ENCODE measurements at places on chromosomes 16 and 17.

DNA sequence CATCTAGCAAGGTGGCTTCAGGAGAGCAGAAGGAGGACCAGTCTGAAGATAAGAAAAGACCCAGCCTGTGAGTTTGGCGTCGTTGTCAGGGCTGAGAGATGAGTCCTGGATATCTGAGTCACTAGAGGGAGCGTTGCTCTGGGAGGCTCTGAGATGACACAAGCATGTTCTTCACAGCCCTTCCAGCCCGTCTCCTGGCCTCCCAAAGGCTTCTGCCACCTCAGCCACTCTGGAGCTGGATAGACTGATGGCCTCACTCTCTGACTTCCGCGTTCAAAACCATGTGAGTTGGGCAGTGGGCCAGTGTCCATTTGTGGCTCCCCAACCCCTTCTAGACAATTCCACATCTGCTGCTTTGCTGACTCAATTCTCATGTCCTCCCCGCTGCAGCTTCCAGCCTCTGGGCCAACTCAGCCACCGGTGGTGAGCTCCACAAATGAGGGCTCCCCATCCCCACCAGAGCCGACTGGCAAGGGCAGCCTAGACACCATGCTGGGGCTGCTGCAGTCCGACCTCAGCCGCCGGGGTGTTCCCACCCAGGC, 2.3 kb downstream of the TGFB1I1 start:
- DNase-seq, result no peak

- DNase-seq, result no peak
Observed at GRCh38 chr17:8243827-8244226, 4.0 kb downstream of the CTC1 start.

DNA sequence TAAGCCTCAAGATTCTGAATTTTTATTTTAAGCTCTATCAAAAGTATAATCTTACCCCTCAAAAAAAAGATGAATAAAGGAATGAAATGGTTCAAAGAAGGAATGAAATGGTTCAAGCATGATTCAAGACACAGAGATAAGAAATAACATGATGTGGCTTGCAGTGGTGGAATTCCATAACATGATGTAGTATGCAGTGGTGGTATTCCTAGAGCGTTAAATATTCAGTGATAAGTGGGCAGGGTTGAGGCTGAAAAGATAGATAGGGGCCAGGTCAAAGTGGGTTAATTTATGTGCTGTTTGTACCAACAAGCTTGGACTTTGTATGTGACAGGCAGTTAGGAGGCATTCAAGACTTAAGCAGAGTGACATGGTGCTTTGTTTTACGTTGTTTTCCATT, 29.6 kb downstream of the TNRC6A start:
- no peak for DNase-seq

GRCh38 chr17:18187821-18188761, 4.5 kb downstream of the ALKBH5 start:
- DNase-seq, result no peak

GRCh38 chr17:21285164-21286065, 904 bp downstream of the MAP2K3 start:
- no peak for DNase-seq

DNA sequence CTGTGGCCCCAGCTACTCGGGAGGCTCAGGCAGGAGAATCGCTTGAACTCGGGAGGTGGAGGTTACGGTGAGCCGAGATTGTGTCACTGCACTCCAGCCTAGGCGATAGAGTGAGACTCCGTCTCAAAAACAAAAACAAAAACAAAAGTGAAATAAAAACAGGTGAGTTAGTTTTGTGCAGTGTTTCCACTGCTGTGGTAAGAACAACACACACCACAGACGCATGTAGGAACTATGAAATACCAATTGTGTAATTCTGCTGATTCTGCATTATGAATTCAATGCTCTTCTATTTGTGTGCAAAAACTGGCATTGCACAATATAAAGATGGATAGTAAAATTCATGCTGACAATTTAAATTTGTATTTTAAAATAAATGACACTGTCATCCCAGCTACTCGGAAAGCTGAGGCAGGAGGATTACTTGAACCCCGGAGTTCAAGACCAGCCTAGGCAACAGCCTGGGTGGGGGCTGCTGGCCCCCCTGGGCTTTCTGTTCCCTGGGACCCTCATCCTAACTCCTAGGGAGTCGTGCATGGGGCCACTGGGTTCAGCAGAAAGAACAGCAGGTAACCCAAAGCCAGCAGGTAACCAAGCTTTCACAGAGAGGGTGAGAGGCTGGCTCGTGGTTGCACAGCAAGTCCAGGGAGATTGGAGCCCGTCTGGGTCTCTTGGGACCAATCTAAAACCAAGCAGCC, 10.6 kb upstream of the RHBDF2 start:
- no peak for DNase-seq

DNA sequence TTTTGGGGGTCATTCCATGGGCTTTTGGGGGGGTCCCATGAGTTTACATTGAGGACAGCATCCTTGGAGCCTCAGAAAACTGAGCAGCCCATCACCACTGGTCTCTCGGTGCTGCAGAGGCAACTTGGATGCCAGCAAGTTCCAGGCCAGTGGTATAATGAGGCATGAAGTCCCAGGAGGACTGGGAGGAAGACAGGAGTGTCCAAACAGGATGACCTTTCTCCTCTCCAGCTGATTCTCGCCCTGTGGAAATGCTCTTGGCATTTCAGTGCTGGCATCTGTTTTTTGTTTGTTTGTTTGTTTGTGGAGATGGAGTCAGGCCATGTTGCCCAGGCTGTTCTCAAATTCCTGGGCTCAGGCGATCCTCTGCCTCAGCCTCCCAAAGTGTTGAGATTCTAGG, 347.6 kb downstream of the SNX29 start:
- DNase-seq, result no peak

DNA sequence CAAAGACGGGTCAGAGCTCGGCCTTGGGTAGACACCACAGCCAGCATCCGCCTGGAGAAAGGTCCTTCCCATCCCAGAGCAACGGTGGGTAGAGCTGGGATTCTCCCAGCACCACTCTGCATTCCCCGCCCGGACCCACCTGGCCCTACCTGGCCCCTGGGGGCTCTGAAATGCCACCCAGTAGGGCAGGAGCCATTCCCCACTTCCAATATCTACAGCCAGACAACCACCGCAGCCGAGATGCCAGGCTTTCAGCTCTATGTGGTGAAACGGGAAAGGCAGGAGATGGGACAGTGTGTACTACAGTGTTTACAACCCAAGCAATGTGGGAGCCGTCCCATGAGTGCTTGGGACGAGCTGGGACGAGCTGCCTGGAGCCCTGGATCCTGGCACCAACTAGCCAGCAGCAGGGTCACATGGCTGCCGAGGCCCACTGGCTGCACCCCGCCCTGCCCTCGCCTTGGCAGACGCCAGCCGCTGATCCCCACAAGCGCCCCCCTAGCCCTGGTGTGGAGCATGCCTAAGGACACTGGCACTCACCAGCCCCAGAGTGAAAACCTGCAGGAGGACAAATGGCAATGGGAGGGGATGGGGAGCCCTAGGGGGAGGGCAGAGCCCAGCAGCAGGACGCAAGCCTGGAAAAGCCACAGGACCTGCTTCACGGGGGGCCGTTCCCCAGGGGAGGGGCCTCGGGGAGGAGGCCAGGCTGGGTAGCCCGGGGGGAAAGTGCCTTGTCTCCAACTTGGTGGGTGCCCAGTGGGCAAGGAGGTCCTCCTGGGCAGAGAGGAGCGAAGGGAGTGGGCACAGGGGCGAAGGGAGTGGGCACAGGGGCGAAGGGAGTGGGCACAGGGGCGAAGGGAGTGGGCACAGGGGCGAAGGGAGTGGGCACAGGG, 13.5 kb downstream of the TMC6 start:
- no peak for DNase-seq

- DNase-seq, result no peak
Observed at GRCh38 chr16:27769561-27770255, 219.8 kb downstream of the KATNIP start.

- DNase-seq, result no peak
Observed at GRCh38 chr16:56409195-56409594, 16.1 kb downstream of the AMFR start.

GRCh38 chr17:78044280-78044835, 84.2 kb downstream of the TMC6 start:
- DNase-seq, result no peak

DNA sequence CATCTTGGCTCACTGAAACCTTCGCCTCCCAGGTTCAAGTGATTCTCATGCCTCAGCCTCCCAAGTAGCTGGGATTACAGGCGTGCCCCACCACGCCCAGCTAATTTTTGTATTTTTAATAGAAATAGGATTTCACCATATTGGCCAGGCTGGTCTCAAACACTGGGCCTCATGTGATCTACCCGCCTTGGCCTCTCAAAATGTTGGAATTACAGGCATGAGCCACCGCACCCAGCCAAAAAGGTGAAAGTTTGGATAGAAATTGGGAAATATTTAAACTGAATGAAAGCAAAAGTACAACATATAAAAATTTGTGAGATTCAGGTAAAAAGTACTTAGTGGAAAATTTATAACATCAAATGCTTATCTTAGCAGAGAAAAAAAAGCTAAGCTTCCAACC, 52.9 kb upstream of the KIFC3 start:
- DNase-seq, result no peak

DNA sequence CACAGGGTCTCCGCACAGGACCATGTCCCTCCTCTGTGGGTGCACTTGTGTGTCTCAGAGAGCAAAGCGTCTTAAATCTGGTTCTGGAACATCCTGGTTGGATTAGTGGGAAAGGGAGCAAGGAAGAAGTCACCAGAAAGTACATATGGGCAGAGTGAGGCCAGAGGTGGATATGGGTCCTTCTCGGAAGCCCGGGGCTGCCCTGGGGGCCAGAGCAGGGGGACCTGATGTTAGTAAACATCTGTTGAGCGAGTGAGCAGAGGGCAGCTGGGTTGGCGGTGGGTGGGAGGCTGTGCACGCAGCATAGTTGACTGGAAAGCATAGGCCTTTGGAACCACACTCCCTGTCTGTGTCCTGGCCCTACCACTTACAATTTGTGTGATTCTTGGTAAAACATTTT, 22.7 kb downstream of the UNC13D start:
- no peak for DNase-seq

- DNase-seq, result no peak
Observed at GRCh38 chr16:85699628-85700027, 10.9 kb upstream of the GINS2 start.

DNA sequence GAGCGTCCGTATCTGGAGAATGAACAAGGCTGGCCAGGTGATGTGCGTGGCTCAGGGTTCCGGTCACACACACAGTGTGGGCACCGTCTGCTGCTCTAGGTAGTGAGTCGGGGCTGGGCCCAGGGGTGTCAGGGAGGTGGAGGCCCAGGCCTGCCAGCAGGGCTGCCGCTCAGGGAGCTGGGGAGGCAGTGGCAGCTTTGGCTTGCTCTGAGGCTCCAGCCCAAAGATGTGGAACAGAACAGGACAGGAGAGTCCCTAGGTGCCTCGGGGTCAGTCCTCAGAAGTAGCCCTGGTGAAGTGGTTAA, 4.3 kb downstream of the TBL3 start:
- DNase-seq, result no peak

DNA sequence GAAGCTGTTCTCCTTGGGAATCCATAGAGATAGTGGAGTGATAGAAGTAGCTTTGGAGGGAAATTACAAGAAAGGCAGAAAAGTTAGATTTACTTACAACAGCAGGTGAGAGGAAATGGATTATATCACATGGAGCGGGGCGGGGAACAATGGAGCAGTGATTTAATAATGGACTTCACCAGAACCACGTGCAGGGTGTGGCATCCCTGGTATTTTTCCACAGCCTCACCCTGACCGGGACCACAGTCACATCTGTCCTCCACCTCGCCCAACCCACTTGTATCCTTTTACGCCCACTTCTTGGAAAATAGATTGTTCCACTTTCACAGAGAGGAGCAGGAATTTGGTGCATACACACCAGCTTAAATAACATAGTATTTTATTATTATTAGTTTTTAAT, 15.9 kb upstream of the CYB5B start:
- no peak for DNase-seq

DNA sequence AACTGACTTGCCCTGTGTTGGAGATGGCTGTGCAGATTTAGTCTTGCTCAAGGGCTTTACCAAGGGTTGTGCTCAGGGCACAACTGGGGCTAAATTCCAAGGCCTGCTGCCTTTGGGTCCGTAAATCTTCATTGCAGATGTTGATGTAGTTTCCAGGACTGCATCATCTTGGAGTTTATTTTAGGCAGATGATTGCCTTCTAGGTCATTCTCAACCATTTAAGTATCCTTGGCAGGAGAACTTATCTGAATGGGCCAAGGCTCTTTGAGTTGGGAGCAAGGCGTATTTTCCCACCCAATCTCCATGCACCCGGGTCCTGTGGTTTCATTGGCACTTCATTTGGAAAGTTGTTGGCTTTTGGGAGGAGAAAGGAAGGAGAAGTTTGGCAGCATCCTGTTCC, 200.3 kb downstream of the MSI2 start:
- no peak for DNase-seq

- DNase-seq, result no peak
Observed at GRCh38 chr17:66690166-66690565, 144.8 kb upstream of the CACNG5 start.

DNA sequence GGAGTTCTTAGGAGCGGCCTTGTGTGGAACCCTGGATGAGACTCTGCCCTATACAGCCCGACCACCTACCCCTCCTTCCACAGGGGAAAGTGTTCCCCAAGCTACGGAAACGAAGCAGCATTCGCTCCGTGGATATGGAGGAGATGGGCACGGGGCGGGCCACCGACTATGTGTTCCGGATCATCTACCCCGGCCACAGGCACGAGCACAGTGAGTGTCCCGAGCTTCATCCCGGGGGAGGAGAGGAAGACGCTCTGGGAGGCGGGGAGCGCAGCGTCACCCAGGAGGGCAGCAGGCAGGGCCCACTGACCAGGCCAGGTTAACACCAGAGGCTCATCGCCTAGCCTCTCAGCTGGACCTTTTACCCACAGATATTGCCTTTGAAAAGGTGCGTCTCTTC, 27.8 kb downstream of the SGSM2 start:
- DNase-seq, result no peak

GRCh38 chr16:9457215-9457614, 365.8 kb downstream of the HAPSTR1 start:
- DNase-seq, result no peak

GRCh38 chr17:73973586-73974409, 229.7 kb upstream of the RPL38 start:
- no peak for DNase-seq

GRCh38 chr16:79272141-79272577, 328.4 kb downstream of the MAF start:
- DNase-seq, result no peak

DNA sequence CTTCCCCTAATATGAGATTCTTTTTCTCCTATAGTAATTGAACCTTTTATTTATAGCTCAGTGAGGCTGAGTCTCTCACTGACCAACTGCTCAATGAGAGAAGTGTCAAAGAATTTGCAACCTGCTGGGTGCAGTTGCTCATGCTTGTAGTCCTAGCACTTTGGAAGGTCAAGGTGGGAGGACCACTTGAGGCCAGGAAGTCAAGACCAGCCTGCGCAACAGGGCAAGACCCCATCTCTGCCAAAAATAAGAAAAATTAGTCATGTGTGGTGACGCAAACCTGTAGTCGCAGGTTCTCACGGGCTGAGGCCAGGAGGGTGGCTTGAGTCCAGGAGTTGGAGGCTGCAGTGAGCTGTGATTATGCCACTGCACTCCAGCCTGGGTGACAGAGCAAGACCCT, 30.9 kb upstream of the CRYBA1 start:
- no peak for DNase-seq

- no peak for DNase-seq
Observed at GRCh38 chr17:30519707-30520106, 42.5 kb downstream of the GOSR1 start.

Data from Panc1 (cell line).